ENCODE measurements at places on chromosomes 13 and 19. TPM values are rescaled to one million over a fixed set of nuclear protein-coding genes. Genes with fewer than 3 reads are reported as not detected.

- no peaks in the 10 kb centered on the region for H3K36me3 ChIP-seq
- H3K27me3 ChIP-seq, result no peaks in the 10 kb centered on the region
- DNase-seq, result no peak
- H3K27ac ChIP-seq, result no peak overlapping the region
Observed at GRCh38 chr13:40152145-40152544, 496.7 kb downstream of the COG6 start.

DNA sequence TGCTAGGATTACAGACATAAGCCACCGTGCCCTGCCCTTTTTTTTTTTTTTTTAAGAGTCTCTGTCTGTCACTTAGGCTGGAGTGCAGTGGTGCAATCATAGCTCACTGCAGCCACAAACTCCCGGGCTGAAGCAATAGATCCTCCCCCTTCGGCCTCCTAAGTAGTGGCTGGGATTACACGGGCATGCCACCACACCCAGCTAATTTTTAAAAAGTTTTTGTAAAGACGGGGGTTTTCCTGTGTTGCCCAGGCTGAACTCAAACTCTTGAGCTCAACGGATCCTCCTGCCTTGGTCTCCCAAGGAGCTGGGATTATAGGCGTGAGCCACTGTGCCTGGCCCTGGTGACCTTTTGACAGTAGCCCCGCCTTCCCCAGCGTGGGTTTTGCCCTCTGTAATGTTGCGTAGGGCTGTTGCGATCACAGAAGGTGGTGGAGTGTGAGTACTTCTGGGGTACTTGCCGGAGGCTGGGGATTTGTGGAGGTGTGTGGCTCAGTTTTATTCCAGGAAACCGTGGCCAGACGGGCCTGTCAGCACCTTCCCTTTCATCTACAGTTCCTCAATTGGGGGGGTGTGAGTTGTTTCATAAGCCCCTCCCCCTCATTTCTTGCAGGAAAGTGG is 11.6 kb upstream of the RETN start:
- peaks cover 10% of the 10 kb centered on the region for H3K27me3 ChIP-seq
- H3K27ac ChIP-seq, result no peak overlapping the region
- no peaks in the 10 kb centered on the region for H3K4me1 ChIP-seq
- DNase-seq, result no peak
- no peaks in the 10 kb centered on the region for H3K36me3 ChIP-seq

- H3K4me1 ChIP-seq, result no peaks in the 10 kb centered on the region
- no peak overlapping the region for H3K4me3 ChIP-seq
- no peak overlapping the region for H3K27ac ChIP-seq
- no peak for DNase-seq
- H3K27me3 ChIP-seq, result no peaks in the 10 kb centered on the region
- no peaks in the 10 kb centered on the region for H3K36me3 ChIP-seq
Observed at GRCh38 chr19:46442808-46443450, 14.2 kb upstream of the PNMA8C start.

GRCh38 chr13:109309625-109310363 is 476.6 kb downstream of the IRS2 start:
- no peaks in the 10 kb centered on the region for H3K4me1 ChIP-seq
- no peak overlapping the region for H3K4me3 ChIP-seq
- DNase-seq, result no peak
- H3K27me3 ChIP-seq, result no peaks in the 10 kb centered on the region
- H3K36me3 ChIP-seq, result no peaks in the 10 kb centered on the region

GRCh38 chr13:114017028-114017630 is 43.3 kb upstream of the C13orf46 start:
- no peak overlapping the region for H3K4me3 ChIP-seq
- no peaks in the 10 kb centered on the region for H3K27me3 ChIP-seq
- no peak overlapping the region for H3K27ac ChIP-seq
- no peaks in the 10 kb centered on the region for H3K4me1 ChIP-seq
- no peak for DNase-seq
- no peaks in the 10 kb centered on the region for H3K36me3 ChIP-seq

DNA sequence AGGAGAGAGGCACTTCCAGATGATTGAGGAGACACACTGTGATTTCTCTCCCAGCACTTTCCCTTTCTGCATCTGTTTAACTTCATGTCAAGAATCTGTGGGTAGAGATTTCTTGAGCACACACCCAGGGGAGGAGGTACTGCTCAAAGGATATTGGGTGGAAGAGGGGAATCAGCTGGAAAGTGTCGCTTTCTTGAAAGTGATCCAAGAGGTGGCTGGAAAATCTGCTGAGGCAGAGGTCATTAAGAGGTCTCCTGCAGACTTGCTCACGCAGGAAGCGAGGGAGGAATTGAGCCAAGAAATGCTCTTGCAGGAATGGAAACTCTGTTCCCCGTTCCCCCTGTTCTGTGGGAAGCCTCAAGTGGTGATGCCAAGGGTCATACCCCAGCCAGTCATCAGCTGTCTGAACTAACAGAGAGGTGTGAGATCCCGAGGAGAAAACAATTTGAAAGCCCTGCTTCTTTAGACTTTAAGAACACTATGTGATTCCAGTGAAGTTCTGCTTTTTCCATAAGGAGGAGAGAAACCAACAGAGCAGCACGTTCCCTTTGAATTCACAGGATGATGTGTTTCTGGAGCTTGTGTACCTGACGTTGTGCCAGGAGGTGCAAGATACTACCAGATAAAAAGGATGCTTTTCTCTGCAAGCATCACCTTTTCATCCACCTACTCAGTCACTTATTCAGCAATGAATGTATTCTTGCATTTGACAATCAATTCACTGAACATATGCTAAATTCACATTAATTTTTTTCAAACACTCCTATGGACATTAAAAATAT is 163.4 kb upstream of the GPR12 start:
- H3K4me3 ChIP-seq, result no peak overlapping the region
- no peaks in the 10 kb centered on the region for H3K27me3 ChIP-seq
- H3K27ac ChIP-seq, result no peak overlapping the region

GRCh38 chr19:12098040-12098439 is 33.5 kb downstream of the ZNF844 start:
- no peak overlapping the region for H3K4me3 ChIP-seq
- H3K27me3 ChIP-seq, result no peaks in the 10 kb centered on the region
- H3K27ac ChIP-seq, result no peak overlapping the region
- H3K4me1 ChIP-seq, result no peaks in the 10 kb centered on the region
- H3K36me3 ChIP-seq, result peaks cover 44% of the 10 kb centered on the region
- no peak for DNase-seq

- no peak overlapping the region for H3K4me3 ChIP-seq
- H3K4me1 ChIP-seq, result peaks cover 12% of the 10 kb centered on the region
- DNase-seq, result no peak
- no peaks in the 10 kb centered on the region for H3K36me3 ChIP-seq
- H3K27ac ChIP-seq, result no peak overlapping the region
Observed at GRCh38 chr13:47816831-47817230, 184.2 kb downstream of the SUCLA2 start.

GRCh38 chr13:34156841-34157365 is 339.0 kb downstream of the RFC3 start:
- DNase-seq, result no peak
- no peak overlapping the region for H3K27ac ChIP-seq
- H3K4me3 ChIP-seq, result no peak overlapping the region

GRCh38 chr19:31506102-31506501 is 156.9 kb upstream of the TSHZ3 start:
- no peak overlapping the region for H3K4me3 ChIP-seq
- H3K4me1 ChIP-seq, result no peaks in the 10 kb centered on the region
- H3K27ac ChIP-seq, result no peak overlapping the region
- no peak for DNase-seq
- H3K27me3 ChIP-seq, result no peaks in the 10 kb centered on the region

- H3K27ac ChIP-seq, result no peak overlapping the region
- H3K27me3 ChIP-seq, result no peaks in the 10 kb centered on the region
- no peaks in the 10 kb centered on the region for H3K4me1 ChIP-seq
- no peaks in the 10 kb centered on the region for H3K36me3 ChIP-seq
- DNase-seq, result no peak
- H3K4me3 ChIP-seq, result no peak overlapping the region
Observed at GRCh38 chr19:15488489-15489226, 9.4 kb upstream of the PGLYRP2 start.

- H3K4me3 ChIP-seq, result no peak overlapping the region
- H3K36me3 ChIP-seq, result 0 out of 2 replicates have a peak, but pooled peaks cover 3% of the 10 kb centered on the region
- no peak overlapping the region for H3K27ac ChIP-seq
- H3K4me1 ChIP-seq, result no peaks in the 10 kb centered on the region
- no peaks in the 10 kb centered on the region for H3K27me3 ChIP-seq
Observed at GRCh38 chr13:35162420-35162819, 220.3 kb downstream of the NBEA start.

DNA sequence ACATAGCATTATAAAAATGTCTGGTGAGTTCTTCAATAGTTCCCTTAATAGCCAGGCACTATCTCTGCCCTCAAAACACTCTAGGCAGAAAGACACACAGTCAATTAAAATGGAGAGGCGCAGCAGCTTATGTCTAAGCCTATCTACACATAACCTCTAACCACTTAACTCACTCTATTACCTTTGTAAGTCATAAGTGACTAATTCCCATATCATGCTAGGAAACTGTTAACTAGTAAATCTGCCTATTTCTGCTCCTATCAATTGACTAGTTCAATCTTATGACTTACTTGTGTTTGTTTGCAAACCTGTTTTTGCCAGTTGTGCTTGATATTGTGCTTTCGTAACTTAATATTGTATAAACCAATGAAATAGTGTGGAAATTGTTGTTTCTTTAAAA is 3.2 kb downstream of the CCDC122 start:
- peaks cover 8% of the 10 kb centered on the region for H3K27me3 ChIP-seq
- peaks cover 2% of the 10 kb centered on the region for H3K4me1 ChIP-seq
- no peak overlapping the region for H3K4me3 ChIP-seq

DNA sequence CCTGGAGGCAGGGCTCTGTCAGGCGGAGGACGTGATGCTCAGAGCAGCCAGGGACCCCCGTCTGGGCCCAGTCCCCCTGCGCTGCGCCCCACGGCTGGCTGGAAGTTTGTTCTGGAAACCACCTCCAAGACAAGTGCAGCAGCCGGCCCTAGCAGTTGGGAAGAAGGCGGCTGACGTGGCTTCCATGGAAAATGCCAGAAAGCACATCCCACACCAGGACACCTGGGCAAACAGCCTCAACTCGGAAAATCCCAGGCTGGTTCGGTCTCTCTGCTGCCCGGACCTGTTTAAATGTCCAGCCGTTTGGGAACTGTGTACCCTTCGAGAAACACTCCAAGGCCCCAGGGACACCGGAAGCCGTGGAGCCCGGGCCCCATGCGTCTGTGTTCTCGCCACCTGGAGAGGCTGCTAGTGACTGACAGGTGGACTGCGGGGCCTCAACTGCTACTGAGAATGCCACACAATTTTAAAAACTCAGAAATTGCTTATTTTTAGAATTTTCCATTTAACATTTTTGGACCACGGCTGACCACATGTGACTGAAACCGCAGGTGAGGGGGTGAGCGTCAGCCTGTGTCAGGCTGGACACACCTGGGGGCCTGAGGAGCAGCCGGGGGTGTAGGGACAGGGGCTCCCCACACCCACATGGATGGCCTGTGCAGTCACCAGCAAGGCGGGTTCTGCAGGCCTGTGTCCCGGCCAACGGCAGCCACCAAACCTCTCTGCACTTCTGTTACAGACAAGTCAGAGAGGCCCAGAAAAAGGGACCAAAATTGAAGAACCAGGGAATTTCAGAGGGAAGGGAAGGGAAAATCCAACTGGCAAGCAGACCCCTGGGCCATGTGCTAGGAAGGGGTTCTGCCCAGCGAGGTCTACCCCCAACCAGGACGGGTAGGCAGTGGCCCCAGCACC is 31.7 kb downstream of the RASA3 start:
- H3K27me3 ChIP-seq, result no peaks in the 10 kb centered on the region
- DNase-seq, result no peak
- H3K4me1 ChIP-seq, result peaks cover 4% of the 10 kb centered on the region
- H3K36me3 ChIP-seq, result no peaks in the 10 kb centered on the region
- H3K27ac ChIP-seq, result no peak overlapping the region

GRCh38 chr13:46051968-46052318 is 603 bp downstream of the ZC3H13 start:
- no peaks in the 10 kb centered on the region for H3K36me3 ChIP-seq
- H3K4me3 ChIP-seq, result peak overlapping the region; percentile 99
- H3K27ac ChIP-seq, result peak overlapping the region; percentile 80
- no peak for DNase-seq
- no peaks in the 10 kb centered on the region for H3K4me1 ChIP-seq

DNA sequence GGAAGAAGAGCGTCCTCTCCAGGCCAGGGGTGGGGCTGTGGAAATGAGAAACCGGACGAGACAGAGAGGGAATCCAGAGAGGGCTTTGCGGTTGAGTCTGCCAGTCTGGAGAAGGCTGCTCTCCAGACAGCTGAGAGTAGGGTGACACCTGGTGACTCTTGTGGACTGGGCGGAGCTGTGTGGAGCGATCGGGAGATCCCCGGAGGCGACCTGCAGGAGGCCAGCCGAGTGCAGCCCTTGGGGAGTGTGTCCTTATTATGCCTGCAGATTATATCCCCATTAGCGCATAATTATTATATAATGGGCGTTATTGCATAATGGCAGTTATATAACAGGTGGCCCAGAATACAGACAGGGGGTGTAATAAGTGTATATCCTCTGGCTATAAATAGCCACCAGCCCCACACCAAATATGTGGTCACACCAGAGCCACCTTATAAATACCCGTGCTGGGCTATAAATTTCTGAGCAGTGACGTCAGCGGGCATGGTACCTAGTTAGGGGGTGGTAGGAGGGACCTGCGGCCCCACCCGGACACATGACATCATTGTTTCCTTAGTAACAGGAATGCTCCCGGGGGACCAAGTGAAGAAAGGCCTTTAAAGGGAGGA is 41.2 kb downstream of the NFIX start:
- H3K27ac ChIP-seq, result no peak overlapping the region
- DNase-seq, result no peak
- H3K36me3 ChIP-seq, result no peaks in the 10 kb centered on the region
- no peaks in the 10 kb centered on the region for H3K4me1 ChIP-seq

DNA sequence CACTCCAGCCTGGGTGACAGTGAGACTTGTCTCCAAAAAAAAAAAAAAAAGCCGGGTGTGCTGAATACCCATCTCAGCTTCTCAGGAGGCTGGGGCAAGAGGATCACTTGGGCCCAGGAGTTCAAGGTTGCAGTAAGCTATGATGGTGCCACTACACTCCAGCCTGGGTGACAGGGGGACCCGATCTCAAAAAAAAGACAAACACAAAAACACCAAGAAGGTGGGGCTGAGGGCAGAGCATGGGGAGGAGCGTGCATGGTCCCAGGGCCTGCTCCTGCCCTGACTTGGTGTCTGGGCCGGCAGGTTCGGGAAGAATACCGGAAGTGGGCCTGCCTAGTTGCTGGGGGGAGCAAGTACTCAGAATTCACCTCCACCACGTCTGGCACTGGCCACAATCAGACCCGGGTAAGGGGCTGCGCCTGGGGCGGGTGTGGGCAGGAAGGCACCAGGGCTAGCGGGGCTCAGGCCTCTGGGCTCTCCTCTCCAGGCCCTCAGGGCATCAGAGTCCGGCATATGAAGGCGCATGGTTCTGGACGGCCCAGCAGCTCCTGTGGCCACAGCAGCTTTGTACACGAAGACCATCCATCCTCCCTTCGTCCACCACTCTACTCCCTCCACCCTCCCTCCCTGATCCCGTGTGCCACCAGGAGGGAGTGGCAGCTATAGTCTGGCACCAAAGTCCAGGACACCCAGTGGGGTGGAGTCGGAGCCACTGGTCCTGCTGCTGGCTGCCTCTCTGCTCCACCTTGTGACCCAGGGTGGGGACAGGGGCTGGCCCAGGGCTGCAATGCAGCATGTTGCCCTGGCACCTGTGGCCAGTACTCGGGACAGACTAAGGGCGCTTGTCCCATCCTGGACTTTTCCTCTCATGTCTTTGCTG is 11.3 kb downstream of the DDX39A start:
- H3K27ac ChIP-seq, result no peak overlapping the region
- H3K36me3 ChIP-seq, result peaks cover 54% of the 10 kb centered on the region
- no peak overlapping the region for H3K4me3 ChIP-seq
- DNase-seq, result no peak
- H3K4me1 ChIP-seq, result peaks cover 6% of the 10 kb centered on the region

ZNF586 gene
- 15.5 TPM for total RNA-seq

TSSK6 gene
- 3.6 TPM for total RNA-seq

MYCBP2 gene
- 52.1 TPM for total RNA-seq

ATP4B gene
- not detected for total RNA-seq

ZNF358 gene
- total RNA-seq, result 40.0 TPM

SHISA7 gene
- 1.0 TPM for total RNA-seq

SLC6A16 gene
- 1.7 TPM for total RNA-seq
